ENCODE measurements at places on chromosomes 5 and 9. TPM values are rescaled to one million over a fixed set of nuclear protein-coding genes. Genes with fewer than 3 reads are reported as not detected.

DNA sequence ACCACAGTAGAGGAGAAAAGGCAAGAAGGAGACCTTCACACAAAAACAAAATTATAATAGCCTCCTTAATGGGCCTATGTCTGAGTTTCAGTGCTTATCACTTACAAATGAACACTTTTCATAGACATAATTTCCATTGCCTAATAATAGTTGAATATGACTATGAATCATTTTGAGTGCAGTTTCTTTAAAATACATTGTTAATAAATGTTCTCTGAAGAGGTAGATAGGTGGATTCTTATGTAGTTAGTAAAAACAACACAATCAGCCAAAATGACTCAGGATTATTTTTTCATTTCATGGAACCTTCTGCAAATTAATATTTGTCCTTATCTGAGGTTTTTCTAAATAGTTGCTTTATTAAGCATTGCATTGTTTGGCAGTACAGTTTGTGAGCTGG, 45.6 kb downstream of the DAPK1 start:
- no peak for DNase-seq

DNA sequence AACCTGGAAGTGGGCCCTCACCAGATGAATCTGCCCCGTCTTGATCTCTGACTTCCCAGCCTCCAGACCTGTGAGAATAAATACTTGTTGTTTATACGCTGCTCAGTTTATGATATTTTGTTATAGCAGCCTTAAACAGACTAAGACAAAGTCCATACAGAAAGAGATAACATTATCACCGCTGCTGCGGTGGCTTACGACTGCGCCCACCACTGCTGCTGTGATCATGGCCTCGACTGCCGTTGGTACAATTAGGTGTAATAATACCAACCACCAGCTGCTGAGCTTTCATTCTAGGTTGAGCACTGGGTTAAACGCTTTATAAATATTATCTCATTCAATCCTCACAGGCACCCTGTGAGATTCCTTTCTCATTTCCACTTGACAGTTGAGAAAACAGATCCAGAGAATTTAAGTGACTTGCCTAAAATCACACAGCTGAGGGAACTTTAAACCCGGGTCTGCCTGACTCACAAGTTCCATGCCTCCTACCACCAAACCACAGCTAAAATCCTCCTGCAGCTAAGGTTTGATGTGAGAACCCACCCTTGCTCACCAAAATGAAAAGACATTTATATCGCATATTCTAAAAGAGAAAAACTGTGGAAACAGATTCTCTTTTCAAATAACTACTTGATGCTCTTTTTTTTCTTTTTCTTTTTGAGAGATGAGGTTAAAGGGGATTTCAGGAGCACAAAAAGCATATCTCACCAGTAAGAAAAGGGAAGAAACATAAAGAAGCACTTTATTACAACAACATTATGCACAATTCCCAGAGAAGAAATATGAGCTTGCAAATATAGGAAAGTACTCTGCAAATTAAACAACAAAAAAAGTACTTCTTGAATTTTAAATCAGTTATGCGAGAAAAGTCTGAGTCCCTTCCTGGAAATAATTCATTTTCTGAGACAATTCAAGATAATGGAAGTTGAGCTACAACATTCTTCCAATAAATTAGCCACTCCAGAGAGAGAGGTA, 23.9 kb downstream of the GOLM1 start:
- DNase-seq = no peak

IL4 gene
- total RNA-seq = not detected

DNA sequence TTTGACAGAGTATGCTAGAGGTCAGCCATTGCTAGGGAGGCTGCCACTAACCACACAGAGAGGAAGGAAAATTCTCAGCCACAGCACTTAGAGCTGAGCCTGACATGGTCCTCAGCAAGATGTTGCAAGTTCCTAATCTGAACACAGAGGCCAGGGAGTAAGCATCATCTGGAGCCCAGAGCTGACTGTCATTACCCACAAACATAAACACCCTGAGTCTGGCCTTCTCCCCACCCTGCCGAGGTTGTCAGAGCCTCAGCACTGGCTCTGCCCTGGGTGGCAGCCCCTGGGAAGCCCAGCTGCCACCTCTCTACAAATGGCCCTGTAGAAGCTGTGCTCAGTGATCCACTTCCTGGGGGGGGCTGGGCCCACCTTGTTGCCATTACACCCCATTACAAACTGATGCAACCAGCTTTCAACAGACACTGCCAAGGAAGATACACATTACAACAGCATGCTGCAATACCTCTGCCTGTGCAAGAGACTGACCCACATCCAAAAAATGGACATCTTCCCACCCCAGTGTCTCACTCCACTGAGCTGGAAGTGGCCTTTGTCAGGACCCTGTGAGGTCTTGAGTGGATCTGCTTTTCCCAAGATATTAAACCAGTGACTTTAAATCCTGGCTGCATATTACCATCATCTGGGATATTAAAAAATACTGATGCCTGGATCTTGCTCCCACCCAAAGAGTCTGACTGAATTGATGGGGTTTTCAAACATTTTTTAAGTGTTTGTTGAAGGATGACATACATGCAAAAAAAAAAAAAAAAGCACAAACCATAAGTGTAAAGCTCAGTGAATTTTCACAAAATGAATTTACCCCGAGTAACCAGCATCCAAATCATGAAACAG, 33.0 kb downstream of the IRF1 start:
- DNase-seq = peak; percentile 86

DNA sequence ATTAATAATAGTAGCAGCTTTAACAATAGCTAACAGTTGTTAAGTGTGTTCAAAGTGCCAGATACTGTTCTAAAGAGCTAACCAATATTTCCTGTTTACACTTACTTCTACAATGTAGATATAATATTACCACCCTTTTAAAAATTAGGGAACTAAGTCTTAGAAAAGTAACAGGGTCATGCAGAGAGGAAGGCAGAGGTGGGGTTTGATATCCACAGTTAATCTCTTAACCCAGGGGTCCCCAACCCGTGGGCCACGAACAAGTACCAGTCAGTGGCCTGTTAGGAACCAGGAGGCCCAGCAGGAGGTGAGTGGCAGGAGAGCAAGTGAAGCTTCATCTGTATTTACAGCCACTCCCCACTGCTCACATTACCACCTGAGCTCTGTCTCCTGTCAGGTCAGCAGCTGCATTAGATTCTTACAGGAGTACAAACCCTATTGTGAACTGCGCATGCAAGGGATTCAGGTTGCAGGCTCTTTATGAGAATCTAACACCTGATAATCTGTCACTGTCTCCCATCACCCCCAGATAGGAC, 89.1 kb downstream of the ACTL7B start:
- no peak for DNase-seq

CBY3 gene
- not detected for total RNA-seq

GRCh38 chr5:143352691-143353090, 50.8 kb downstream of the NR3C1 start:
- DNase-seq = no peak

LOX gene
- total RNA-seq = 1.5 TPM

DNA sequence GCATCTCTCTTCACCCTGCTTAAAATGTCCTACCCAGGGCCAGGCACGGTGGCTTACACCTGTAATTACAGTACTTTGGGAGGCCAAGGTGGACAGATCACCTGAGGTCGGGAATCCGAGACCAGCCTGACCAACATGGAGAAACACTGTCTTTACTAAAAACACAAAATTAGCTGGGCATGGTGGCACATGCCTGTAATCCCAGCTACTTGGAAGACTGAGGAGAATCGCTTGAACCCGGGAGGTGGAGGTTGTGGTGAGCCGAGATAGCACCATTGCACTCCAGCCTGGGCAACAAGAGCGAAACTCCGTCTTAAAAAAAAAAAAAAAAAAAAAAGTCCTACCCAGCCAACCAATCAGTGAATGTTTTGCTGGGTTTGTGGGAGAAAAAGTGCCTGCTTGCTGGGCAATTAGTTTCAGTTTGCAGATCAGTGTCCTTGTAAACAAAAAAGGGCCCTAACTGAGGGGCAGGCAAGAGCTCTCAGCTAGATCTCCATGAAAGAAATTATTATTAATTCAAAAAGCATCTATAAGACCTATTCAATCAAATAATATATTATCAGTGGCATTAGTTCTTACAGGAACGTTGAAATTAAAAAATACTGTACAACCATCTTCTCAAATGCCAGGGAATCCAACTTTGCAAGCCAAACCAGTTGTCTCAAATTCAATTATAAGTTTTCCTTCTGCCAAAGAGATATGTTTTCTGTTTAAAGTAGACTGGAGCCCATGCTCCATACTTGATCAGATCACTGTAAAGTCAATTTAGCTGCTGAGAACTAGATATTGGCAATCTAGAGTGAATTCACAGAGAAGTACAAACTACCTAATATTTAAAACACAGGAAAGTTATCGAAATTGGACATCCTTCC, 3.9 kb downstream of the MEGF9 start:
- no peak for DNase-seq

- DNase-seq = no peak
These were observed 199.8 kb downstream of the GDNF start for GRCh38 chr5:37640088-37640487.

GAPT gene
- not detected for total RNA-seq

- DNase-seq = no peak
These were observed 132.8 kb upstream of the RUSC2 start for GRCh38 chr9:35357116-35357515.

GRCh38 chr5:10246761-10247160, 2.9 kb downstream of the ATPSCKMT start:
- DNase-seq = no peak
